Activated naive CD4-positive, alpha-beta T cell (primary cell): ENCODE measurements at places on chromosomes 3 and 15.
A peak's percentile ranks its signal among the peaks of the same experiment; 100 is the strongest.

DNA sequence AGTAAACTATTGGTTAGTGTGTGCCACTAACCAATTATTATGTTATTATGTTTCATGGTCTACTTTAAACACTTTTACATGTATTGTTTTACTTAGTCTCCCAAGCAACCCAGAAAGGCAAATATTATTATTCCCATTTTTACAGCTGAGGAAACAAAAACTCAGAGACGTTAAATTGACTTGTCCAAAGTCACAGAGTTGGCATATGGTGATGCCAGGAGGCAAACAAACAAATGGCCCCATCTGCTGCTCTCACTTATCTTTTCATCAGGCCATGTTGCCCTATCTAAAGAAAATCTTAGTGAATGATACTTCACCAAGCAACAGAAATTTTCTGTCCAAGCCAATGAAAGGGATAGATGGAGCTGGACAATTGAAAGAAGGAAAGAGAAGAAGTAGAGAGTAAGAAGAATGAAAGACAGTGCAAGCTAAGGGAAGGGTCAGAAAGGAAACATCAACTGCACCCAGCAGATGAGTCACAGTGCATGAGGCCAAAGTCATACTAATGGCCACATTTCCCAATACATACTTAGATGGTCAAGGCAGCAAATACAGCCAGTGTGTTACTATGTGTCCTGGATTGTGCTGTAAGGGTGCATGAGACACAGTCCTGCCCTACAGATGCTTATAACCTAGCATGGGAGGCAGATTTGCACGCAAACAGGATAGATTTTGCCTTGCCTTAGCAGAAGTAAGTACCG lies 266.9 kb downstream of the KCNMB2 start:
- DNase-seq: no peak

DNA sequence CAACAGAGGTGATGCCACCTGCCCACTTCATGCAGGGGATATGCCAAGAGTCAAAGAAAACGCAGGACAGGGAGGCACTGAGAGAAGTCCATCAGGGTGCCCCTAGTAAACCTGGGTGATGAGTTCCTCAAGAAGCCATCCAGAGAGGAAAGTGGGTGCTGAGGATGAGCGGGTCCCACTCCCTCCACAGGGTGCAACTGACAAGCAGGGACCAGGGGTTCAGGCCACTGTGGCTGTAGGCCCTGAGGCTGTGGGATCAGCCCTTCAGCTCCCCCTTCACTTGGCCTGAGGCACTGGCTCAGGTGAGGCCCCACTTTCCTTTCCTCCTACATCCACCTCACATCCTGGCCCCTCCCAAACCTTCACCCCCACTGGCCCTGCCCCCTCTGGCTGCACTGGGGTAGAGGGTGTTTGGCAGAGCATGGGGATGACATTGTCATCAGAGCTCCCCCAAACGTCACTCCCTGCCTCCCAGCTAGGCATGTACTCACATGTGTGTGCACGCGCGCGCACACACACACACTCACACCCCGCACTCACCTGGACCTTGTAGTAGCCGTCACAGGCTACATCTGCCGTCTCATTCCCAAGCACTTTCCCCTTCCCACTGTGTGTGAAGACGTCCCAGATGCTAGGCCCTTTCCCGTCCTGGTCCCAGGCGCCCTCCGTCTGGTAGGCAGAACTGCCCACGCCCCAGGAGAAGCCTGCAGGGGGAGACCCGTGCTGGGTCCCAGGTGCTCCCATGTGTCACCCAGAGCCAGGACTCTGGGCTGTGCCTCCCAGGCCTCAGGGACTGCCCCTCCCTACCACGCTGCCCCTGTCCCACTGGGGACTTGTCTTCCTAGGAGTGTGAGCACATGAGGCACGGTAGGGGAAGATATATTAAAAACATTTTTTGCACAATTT lies 1.4 kb downstream of the LCTL start:
- no peak for DNase-seq

DNA sequence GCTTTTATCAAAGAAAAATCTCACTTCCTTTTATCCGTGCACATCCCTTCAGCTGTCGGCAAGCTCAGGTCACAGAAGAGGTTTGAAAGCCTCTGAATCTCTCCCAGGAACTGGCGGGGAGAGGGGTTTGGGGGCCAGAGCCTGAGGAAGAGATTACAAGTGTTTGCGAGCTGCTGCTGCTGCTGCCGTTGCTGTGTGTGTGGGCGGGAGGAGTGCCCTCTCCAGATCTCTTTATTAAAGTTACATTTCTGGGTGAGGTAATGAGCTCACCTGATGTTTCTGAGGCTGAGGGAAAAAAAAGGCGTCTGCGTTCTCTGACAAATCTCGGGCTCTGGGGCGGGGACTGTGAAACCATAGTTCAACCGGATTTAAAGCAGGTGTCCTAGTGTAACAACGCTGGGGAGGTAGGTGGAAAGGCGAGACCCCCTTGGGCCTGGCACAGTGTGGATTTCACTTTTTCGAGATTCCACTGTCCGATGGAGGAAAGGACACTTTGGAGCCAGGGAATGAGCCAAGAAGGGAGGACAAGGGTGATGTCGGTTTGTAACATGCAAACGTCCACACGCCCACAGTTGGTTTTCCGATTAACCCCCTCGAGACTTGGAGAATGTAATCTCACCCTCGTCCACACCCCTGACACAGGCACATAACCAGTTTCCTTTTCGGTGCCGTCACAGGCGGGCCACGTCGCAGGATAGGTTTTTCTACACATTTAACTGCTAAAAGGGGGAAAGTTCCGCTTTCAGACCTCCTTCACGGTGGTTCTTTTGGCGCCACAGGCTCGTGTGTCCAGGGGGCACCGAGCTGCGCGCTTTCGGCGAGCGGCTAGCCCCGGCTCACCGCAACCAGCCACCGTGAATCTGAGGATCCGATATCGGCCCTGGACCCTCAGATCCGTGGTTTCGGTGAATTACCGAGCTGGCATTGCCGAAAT lies 2.1 kb downstream of the ALCAM start:
- DNase-seq: peak; percentile 23

DNA sequence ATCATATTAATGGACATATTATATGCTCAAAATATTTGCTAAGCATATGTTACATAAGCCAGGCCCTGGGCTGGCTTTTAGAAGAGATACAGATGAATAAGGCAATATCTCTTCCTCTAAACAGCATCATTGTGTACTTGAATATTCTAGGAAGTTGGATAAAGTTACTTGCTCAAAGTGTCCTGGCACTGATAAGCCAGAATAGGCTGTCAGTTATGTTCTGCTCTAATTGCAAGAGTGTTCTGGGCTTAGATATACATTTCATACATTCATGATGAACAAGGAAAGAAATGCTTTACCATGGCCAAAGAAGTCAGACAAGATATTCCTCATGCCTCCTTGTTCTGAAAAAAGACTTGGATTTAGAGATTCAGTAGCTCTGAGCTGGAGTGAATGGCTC lies 40.7 kb downstream of the KBTBD12 start:
- DNase-seq: no peak
